ENCODE measurements at places on chromosomes 11 and 22.
A peak's percentile ranks its signal among the peaks of the same experiment; 100 is the strongest.

DNA sequence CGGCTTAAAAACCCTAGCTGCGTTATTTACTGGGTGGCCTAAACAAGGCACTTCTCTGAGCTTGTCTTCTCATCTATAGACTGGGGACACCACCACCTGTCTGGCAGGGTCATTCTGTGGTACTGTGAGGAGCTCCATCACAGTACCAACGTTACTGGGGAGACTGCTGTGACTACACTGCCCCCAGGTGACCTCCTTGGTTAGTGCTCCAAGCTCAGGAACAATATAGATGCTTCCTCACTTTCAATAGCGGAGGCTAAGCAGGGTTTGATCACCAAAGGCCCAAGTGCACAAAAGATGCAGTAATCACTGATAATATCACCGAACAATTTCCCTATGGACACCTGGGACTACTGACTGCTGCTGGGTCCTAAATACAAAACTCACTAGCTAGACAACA is 18.8 kb downstream of the PRPF19 start:
- peak; percentile 65 for DNase-seq

DNA sequence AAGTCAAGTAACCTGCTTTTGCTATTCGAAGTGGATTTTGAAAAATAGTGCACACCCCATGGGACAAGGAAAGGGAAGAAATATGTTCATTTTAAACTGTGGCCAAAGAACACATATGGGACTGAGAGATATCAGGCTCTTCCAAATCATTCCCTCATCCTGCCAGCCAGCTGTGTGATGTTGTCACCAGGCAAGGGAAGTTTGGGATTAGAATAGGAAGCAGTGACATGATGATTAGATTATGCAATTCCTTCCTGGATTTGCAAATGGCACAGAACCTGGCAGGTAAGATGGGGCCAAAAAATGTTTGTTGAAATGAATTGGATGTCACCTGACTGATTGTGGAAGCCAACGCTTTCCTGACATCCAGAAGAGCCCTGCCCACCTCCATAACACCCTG is 4.9 kb upstream of the SCN3B start:
- no peak for DNase-seq

- peak; percentile 93 for DNase-seq
Observed at GRCh38 chr11:119567688-119568582, 145.0 kb upstream of the THY1 start.

- DNase-seq = no peak
Observed at GRCh38 chr22:49827271-49827852, 311 bp downstream of the BRD1 start.
